ENCODE measurements at places on chromosomes 16 and 17. TPM values are rescaled to one million over a fixed set of nuclear protein-coding genes. Genes with fewer than 3 reads are reported as not detected.

The GPR142 gene
- total RNA-seq: not detected

The KRT31 gene
- not detected for total RNA-seq

DNA sequence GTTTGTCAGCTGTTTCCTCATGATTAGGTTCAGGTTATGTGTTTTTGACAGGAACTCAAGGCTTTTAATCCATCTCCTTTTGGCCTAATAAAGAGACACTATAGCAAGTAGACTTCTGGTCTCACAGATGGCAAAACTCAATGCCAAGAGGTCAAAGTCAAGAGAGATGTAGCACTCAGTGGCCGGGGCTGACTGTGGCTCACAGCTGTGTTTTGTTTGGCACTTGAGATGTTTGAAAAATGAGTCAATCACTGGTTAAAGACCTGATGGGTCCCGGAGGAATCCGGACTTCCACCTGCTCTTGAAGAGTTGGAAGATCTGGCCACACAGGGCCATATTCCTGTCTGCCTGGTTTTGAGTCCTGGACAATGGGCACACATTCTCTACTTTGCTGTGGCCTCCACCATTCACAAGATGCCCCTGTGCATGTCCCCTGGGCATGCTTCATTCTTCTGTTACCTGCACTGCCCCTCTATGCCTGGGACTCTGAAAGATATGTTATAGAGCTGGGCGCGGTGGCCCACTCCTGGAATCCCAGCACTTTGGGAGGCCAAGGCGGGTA lies 210.3 kb downstream of the SNX29 start:
- H3K4me1 ChIP-seq: peaks cover 7% of the 10 kb centered on the region
- DNase-seq: no peak
- no peaks in the 10 kb centered on the region for H3K36me3 ChIP-seq
- no peaks in the 10 kb centered on the region for H3K27me3 ChIP-seq
- H3K27ac ChIP-seq: no peak overlapping the region

DNA sequence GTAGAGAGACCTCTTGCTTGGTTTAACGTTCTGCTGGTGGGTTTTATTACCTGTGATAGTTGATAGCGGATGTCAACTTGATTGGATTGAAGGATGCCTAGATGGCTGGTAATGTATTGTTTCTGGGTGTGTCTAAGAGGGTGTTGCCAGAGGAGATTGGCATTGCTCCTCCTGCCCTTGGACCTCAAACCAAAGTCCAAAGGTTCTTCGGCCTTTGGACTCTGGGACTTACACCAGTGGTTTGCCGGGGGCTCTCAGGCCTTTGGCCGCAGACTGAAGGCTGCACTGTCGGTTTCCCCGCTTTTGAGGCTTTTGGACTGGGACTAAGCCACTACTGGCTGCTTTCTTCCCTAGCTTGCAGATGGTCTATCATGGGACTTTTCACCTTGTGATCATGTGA lies 17.5 kb upstream of the TNRC6C start:
- H3K27me3 ChIP-seq: peaks cover 20% of the 10 kb centered on the region
- no peak overlapping the region for H3K27ac ChIP-seq
- no peak overlapping the region for H3K4me3 ChIP-seq
- DNase-seq: no peak

GRCh38 chr16:66414891-66415290 lies 12.2 kb upstream of the BEAN1 start:
- peaks cover under 1% of the 10 kb centered on the region for H3K4me1 ChIP-seq
- H3K36me3 ChIP-seq: peaks cover 3% of the 10 kb centered on the region
- H3K4me3 ChIP-seq: no peak overlapping the region
- DNase-seq: no peak
- peaks cover 5% of the 10 kb centered on the region for H3K27me3 ChIP-seq

DNA sequence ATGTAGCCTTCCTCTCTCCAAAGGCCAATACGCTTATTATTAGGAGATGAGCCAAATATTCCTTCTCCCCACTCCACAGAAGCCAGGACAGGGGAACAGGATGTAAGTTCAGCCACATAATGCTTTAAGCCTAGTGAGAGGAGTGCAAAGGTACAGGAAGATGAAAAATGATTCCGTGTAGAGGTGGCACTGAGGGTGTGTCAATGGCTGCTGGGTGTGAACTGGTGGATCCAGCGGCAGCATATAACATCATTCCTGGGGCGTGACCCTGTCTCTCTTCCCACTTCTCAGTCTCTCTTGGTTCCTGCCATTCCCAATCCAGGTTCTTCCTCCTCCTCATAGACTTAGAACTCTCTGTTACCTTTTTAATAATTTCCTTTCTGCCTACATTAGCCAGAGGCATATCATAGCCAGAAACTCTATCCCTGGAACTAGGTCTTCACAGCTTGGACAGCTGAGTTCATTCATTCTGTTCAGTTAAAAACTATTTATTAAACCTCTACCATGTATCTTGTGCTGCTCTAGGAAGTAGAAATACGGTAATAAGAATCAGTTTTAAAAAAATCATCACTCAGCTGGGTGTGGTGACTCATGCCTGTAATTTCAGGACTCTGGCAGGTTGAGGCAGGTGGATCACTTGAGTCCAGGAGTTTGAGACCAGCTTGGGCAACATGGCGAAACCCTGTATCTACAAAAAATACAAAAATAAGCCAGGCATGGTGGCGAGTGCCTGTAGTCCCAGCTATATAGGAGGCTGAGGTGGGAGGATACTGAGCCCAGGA lies 58.0 kb upstream of the FAM20A start:
- H3K27me3 ChIP-seq: peaks cover 2% of the 10 kb centered on the region
- H3K4me1 ChIP-seq: peaks cover 6% of the 10 kb centered on the region
- DNase-seq: no peak
- H3K4me3 ChIP-seq: no peak overlapping the region

DNA sequence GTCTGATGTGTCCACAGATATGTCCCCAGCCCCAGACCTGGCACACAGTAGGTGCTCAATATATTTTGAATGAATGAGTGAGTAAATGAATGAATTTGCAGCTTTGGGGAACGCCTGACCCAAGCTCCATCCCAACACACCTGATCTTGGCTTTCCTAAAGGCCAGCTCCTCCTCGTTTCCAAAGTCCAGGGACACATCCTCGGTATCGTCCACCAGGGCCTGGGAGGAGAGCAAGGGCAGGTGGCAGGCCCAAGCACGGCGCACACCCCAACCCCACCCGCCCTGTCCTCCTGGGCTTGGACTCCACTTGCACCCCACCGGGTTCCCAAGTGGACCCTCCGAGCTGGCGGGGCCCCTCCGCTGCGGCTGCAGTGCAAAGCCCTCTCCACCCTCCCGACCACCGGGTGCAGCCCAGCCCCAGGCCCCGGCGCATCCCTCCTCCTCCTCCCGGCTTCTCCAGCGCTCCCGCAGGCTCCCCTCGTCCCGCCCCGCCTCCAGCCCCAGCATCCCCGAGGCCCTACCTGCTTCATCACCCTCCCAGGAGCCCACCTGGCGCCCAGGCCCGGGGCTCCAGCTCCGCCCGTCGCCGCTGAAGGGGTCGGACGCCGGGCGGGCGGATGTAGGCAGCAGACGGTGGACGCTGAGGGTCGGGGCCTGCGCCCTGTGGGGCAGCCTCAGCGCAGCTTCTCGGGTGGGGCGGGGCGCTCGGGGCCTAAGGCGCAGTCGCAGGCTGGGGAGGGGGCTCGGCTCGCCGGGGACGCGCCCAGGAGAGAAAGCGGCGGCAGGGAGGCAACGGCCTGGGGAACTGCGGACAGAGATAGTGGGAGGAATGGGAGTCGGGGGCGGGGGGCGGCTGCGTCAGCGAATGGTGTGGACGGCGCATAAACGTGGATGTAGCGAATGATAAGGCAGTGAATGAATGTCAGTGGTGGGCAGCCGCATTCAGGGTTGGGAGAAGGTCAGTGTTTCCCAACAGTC lies at the start of gene TVP23A:
Gene TVP23A, minus strand, starts transcription at position 832 of the 979 bp plus-strand sequence. Its CDS starts 301 bp downstream, at position 531.
- H3K4me3 ChIP-seq: peak within 1 kb of the TSS; percentile 71
- H3K4me1 ChIP-seq: peaks cover 5% of the 10 kb centered on the region
- peaks cover 4% of the 10 kb centered on the region for H3K27me3 ChIP-seq

GRCh38 chr17:69577098-69577497 lies 162.6 kb downstream of the MAP2K6 start:
- no peaks in the 10 kb centered on the region for H3K36me3 ChIP-seq
- H3K4me1 ChIP-seq: peaks cover 32% of the 10 kb centered on the region
- H3K27me3 ChIP-seq: no peaks in the 10 kb centered on the region
- no peak overlapping the region for H3K4me3 ChIP-seq
- DNase-seq: no peak

- peaks cover 13% of the 10 kb centered on the region for H3K27me3 ChIP-seq
- peak overlapping the region; percentile 49 for H3K4me3 ChIP-seq
- peak overlapping the region; percentile 44 for H3K27ac ChIP-seq
- no peaks in the 10 kb centered on the region for H3K36me3 ChIP-seq
Observed at GRCh38 chr17:81517339-81518112, 4.9 kb upstream of the ACTG1 start.

DNA sequence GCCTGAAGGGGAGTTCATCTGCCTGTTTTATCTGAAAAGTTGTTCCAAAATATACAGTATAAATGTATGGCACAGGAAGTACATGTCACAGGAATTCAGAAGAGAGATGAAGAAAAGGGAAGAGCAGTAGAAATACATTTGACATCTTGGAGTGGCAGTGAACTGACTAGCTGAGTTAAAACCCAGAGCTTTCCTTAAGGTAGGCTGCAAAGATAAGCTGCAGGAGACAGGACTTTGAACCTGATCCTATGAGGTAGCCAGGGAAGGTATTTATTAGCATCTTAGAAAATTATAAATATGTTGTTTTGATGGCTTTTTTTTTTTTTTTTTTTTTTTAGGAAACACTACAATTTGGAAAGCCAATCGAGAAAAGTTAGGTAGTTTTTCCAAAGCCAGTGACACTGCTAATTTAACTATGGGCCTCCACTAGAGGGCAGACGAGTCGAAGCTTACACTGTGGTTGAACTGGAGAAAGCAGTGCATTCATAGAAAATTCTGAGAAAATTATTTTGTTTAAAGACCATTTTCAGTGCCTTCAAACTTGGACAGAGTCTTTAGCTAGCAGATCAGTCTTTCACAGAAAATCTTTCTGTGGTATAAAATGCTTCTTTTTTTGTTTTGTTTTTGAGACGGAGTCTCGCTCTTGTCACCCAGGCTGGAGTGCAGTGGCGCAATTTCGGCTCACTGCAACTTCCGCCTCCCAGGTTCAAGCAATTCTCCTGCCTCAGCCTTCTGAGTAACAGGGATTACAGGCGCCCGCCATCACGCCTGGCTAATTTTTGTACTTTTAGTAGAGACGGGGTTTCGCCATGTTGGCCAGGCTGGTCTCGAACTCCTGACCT lies 122.3 kb downstream of the SSH2 start:
- H3K27ac ChIP-seq: no peak overlapping the region
- peaks cover 5% of the 10 kb centered on the region for H3K4me1 ChIP-seq
- H3K36me3 ChIP-seq: no peaks in the 10 kb centered on the region
- DNase-seq: peak; percentile 37
- no peaks in the 10 kb centered on the region for H3K27me3 ChIP-seq
- no peak overlapping the region for H3K4me3 ChIP-seq

- no peaks in the 10 kb centered on the region for H3K27me3 ChIP-seq
- peaks cover 40% of the 10 kb centered on the region for H3K4me1 ChIP-seq
- no peak overlapping the region for H3K4me3 ChIP-seq
- H3K36me3 ChIP-seq: peaks cover 17% of the 10 kb centered on the region
Observed at GRCh38 chr16:72939247-72939646, 108.7 kb downstream of the ZFHX3 start.

DNA sequence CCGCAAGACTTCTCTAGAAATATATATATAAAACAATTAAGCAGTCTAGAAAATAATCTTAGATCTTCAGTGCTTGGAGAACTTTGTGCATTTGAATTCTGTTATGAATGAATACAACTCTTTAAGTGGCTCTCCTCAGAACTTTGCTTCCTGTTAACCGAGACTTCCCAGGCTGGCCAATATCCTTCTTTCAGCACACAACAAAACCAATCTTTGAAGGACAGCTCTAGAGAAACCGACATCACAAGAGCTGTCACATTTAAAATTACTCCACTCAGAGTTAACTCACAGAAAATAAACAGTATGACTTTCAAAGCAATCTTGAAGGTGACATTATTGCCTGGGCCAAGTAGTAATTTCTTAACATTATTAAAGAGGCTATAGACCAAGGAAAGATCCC lies 49.7 kb upstream of the ITGA2B start:
- H3K4me1 ChIP-seq: no peaks in the 10 kb centered on the region
- no peak for DNase-seq
- H3K36me3 ChIP-seq: peaks cover 9% of the 10 kb centered on the region
- no peak overlapping the region for H3K4me3 ChIP-seq
- H3K27me3 ChIP-seq: no peaks in the 10 kb centered on the region

- peaks cover 18% of the 10 kb centered on the region for H3K4me1 ChIP-seq
- DNase-seq: no peak
- H3K36me3 ChIP-seq: peaks cover 2% of the 10 kb centered on the region
- no peak overlapping the region for H3K4me3 ChIP-seq
Observed at GRCh38 chr16:86391486-86391885, 118.8 kb upstream of the FOXF1 start.

- no peaks in the 10 kb centered on the region for H3K36me3 ChIP-seq
- H3K4me3 ChIP-seq: no peak overlapping the region
- H3K27ac ChIP-seq: no peak overlapping the region
- no peak for DNase-seq
- peaks cover 5% of the 10 kb centered on the region for H3K27me3 ChIP-seq
- no peaks in the 10 kb centered on the region for H3K4me1 ChIP-seq
Observed at GRCh38 chr16:24844101-24845030, 1.4 kb upstream of the SLC5A11 start.

- peak; percentile 80 for DNase-seq
- no peak overlapping the region for H3K27ac ChIP-seq
- peaks cover 19% of the 10 kb centered on the region for H3K4me1 ChIP-seq
- peaks cover 57% of the 10 kb centered on the region for H3K27me3 ChIP-seq
Observed at GRCh38 chr17:7023576-7024401, 939 bp downstream of the BCL6B start.

- DNase-seq: no peak
- H3K27me3 ChIP-seq: peaks cover 38% of the 10 kb centered on the region
- no peak overlapping the region for H3K27ac ChIP-seq
- peaks cover 15% of the 10 kb centered on the region for H3K4me1 ChIP-seq
Observed at GRCh38 chr17:36024106-36024869, 6.5 kb upstream of the CCL23 start.

- peaks cover 9% of the 10 kb centered on the region for H3K4me1 ChIP-seq
- H3K27ac ChIP-seq: no peak overlapping the region
- no peak for DNase-seq
- H3K4me3 ChIP-seq: peak overlapping the region; percentile 39
- H3K27me3 ChIP-seq: peaks cover 44% of the 10 kb centered on the region
Observed at GRCh38 chr17:79929257-79930061, 90.2 kb upstream of the CBX4 start.
